ENCODE measurements at places on chromosomes 4 and X.

- DNase-seq = no peak
Measured at GRCh38 chr4:23814996-23815660, 74.7 kb downstream of the PPARGC1A start.

GRCh38 chr4:72313121-72313520 lies 255.9 kb downstream of the ADAMTS3 start:
- DNase-seq = no peak

DNA sequence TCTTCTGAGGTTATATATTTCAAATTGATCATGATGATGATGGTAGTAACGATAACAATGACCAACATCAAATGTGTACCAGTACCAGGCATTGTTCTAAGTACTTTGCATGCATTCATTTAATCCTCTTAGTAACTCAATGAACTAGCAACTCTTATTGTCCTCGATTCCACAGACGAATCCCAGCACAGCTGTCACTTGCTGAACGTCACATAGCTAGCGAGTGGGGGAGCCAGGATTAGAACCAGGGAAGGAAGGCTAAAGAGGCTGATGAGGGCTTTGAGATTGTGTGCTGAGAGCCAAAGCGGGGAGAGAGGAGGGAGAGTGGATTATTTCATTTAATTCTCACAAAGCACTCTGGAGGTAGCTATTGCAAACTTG lies 103.6 kb downstream of the PHOX2B start:
- no peak for DNase-seq

DNA sequence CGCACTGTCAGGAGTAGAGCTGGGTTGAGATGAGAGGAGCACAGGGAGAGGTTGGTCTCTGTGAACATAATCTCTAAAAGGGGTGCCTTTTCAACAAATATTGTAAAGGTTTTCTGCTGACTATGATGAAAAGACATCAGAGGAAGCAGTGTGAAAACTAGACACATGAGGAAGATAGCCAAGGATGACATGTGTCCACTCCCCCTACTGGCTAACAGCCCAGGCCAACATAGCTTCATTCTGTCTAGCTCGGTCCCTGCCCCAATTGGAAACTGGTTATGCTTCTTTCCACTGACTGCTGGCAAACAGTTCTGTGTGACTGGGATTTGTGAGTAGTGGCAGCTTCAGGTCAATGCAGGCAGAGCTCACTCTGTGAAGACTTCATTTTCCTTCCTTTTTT lies 115.4 kb upstream of the ESX1 start:
- DNase-seq = no peak

- DNase-seq = no peak
Measured at GRCh38 chrX:68307769-68308168, 125.5 kb downstream of the OPHN1 start.

DNA sequence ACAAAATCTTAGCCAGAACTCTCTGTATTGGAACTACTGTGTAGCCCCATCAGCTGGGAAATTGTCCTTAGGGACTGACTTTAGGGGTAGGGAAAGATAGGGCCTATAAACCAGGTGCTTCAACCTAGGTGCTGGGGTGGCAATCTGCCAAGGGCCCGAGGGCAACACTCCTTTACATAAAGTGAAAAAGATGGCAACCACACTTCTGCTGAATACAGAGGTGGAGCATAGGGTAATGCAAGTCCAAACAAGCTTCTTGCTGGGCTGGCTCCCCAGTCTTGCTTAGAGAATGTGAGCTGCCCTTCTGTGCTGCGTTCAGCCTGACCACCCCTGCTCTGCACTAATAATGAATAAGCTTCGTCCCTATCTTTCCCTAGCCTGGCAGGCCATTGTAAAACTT lies 9.8 kb downstream of the ZBTB33 start:
- DNase-seq = peak; percentile 45

- no peak for DNase-seq
Measured at GRCh38 chr4:54566608-54567007, 91.1 kb upstream of the KIT start.

GRCh38 chrX:102712216-102712966 lies at the start of gene GPRASP2:
TSS of gene GPRASP2 (plus strand) at chrX:102712448. CDS start at chrX:102714870, 2,422 bp downstream.
- DNase-seq = no peak

DNA sequence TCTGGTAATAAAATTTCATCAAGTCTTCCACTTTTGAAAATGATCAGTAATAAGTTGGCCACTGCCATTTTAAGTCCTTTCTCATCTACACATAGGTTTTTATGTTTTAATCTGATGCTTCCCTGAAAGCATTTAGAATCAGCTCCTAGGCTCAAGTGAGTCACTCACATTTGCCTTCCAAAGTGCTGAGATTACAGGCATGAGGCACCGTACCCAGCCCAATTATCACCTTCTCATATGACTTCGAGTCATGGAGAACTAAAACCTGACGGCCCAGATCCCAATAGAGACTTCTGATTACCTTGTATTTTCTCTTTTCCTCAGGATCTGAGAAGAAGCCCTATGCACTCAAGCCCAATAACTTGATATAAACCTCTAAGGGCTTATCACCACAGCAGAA lies 140.8 kb downstream of the OPHN1 start:
- no peak for DNase-seq

- no peak for DNase-seq
Measured at GRCh38 chr4:97106161-97106560, 1037.1 kb downstream of the STPG2 start.

- DNase-seq = no peak
Measured at GRCh38 chr4:156374069-156374468, 420.4 kb upstream of the CTSO start.

GRCh38 chr4:10006601-10007435 lies 14.5 kb downstream of the SLC2A9 start:
- DNase-seq = peak; percentile 75

DNA sequence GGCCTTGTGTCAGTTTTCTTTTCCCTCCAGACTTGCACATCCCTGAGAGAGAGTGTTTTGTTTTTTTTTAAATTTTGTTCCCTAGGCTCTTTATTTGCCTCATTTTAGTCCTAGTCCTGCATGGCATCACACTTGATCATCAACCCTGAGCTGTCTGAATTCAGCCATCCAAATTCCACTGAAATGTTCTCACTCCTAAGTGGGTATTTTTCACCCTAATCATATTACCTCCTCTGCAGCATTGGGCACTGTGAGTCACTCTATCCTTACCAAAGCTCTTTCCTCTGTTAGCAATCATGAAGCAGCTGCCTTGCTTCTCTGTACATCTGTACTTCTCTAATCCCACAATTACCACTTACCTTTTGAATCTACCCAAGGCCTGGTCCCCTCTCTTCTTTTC lies 356.6 kb upstream of the MAGEB2 start:
- no peak for DNase-seq

DNA sequence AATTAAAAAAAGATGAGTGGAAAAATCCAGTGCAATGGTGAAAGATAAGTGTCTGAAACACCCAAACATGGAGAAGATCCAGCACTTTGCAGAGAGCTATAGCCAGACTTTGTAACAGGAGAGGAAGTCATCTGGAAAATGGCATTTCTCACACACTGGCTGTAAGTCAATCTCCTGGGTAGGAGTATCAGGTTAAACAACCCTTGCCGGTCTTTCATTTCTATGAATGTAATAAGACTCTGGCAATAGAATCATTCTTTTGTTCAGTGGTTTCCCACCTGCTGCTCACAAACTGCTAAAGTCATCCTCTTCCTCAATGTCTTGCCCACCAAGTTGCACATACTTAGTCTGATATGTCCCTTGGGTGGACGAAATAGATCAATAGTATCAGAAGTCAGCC lies 94.0 kb upstream of the ATP8A1 start:
- no peak for DNase-seq

Data from ureter (tissue), 1 donor.